GM23338 (cell line): ENCODE measurements at places on chromosomes 5 and 9. TPM values are rescaled to one million over a fixed set of nuclear protein-coding genes. Genes with fewer than 3 reads are reported as not detected.
A peak's percentile ranks its signal among the peaks of the same experiment; 100 is the strongest.

Gene PTCH1
- polyA plus RNA-seq, result 19.7 and 21.4 TPM in 2 replicates

GRCh38 chr9:100058699-100059579 is 39.9 kb downstream of the ERP44 start:
- no peak for DNase-seq

- DNase-seq, result no peak
These were observed 334.3 kb downstream of the ICE1 start for GRCh38 chr5:5756762-5757161.

- no peak for DNase-seq
These were observed 83.0 kb upstream of the RANBP6 start for GRCh38 chr9:6098431-6098830.

Gene IL3
- not detected in 2 replicates for polyA plus RNA-seq

DNA sequence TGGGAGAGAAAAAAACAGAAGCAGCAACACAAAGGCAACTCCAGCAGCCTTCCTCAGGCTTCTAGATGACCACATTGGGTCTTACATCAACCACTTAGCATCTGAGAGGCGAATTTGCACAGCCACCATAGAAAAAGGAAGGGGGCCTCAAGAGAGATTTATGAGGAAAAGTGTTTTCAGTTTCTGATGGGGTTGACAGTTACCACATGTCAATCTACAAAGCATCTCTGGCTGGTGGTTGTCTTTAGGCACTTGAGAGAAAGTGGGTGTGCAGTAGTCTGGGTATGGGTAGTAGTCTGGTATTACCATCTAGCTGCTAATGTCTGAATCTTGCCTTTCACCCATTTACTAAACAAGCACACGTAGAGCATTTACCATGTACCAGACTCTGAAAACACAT is 137.5 kb downstream of the BAAT start:
- no peak for DNase-seq

Gene INPP5E
- 5.8 TPM in 2 replicates for polyA plus RNA-seq

DNA sequence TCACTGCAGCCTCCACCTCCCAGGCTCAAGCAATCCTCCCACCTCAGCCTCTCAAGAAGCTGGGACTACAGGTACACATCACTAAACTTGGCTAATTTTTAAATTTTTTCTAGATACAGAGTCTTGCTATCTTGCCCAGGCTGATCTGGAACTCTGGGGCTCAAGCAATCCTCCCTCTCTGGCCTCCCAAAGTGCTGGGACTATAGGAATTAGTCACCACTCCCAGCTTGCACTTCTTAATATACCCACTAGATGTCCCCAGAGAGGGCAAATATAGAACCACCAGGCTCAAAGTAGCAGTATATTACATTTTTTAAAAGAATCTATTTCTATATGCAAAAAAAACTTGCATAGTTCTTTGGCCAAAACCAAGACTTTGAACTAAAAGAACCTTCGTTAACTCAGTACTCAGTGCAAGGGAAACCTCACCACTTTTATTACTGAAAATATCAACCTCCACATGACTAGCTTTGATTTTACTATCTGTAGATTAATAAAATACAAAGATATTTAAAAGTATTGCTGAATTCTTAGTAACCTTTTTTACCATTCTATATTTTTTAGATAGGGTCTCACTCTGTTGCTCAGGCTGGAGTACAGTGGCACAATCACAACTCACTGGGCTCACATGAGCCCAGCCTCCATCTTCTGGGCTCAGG is 25.8 kb upstream of the HSD17B3 start:
- peak; percentile 74 for DNase-seq

GRCh38 chr9:134210511-134210907 is 46.1 kb upstream of the RNU6ATAC start:
- DNase-seq, result no peak

GRCh38 chr9:134858051-134858841 is 22.4 kb upstream of the FCN2 start:
- no peak for DNase-seq

Gene DOK3
- 2.2 and 2.8 TPM in 2 replicates for polyA plus RNA-seq

GRCh38 chr9:82273121-82273520 is 284.5 kb downstream of the SPATA31D1 start:
- no peak for DNase-seq

Gene TAS2R1
- polyA plus RNA-seq, result 0.19 TPM in 1 of 2 replicates, not detected in the other

DNA sequence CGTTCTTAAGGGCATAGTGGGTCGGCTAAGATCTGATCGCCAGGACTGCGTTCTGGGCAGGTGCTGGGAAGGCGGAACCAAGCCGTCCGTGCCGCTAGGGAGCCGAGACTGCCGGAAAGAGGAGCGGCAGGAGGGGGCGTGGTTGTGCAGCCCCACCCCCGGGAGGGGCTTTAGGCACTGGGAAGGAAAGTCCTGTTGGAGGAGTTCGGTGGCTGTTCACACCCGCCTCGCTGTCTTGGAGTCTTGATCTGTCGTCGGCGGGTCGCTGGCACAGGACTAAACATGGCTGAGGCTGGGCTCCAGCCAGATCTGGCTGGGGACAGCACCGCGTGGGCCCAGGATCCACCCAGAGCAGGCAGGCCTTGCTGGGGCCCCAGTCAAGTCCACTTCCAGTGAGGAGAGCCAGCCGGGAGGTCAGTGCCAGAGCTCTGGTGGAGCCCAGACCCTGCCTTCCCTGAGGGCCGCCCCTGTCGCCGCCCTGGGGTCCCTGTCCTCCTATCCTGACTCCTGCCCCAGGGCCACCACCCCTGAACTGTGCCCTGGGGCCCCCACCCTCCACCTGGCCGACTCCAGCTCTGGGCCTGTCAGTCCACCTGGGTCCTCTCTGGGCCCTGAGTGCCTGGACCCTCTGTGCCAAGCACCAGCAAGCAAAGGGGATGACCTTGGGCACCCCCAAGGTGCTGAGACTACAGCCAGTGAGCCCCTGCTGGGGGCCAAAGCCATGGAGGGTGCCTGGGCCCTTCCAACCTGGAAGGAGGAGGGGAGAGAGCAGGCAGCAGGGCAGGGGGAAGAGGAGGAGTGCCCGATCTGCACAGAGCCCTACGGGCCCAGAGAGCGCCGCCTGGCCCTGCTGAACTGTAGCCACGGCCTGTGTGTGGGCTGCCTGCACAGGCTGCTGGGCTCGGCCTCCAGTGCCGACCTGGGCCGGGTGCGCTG is 4.5 kb downstream of the RNF208 start:
- peak; percentile 89 for DNase-seq

Gene ARHGEF39
- polyA plus RNA-seq, result 25.2 and 31.0 TPM in 2 replicates

- DNase-seq, result no peak
These were observed 26.9 kb downstream of the GOLM1 start for GRCh38 chr9:86072394-86072877.

Gene LRRC26
- polyA plus RNA-seq, result 3.0 and 4.3 TPM in 2 replicates

GRCh38 chr9:116504893-116505480 is 182.1 kb upstream of the TRIM32 start:
- no peak for DNase-seq

DNA sequence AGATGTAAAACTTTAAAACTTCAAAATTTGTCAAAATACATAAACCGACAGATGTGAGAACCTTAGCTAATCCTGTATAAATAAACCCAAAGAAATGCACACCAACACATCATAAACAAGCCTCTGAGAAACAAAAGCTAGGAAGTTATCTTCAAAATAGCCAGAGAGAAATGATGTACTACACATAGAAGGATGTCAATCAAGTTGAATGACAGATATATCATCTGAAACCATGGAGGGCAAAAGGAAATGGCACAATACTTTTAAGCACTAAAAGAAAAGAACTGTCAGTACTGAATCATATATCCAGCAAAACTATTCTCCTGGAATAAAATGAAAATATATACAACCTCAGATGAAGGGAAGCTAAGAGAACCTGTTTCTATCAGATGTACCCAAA is 595.1 kb upstream of the PTGER4 start:
- DNase-seq, result no peak

GRCh38 chr5:3353561-3353960 is 242.1 kb upstream of the IRX1 start:
- no peak for DNase-seq

DNA sequence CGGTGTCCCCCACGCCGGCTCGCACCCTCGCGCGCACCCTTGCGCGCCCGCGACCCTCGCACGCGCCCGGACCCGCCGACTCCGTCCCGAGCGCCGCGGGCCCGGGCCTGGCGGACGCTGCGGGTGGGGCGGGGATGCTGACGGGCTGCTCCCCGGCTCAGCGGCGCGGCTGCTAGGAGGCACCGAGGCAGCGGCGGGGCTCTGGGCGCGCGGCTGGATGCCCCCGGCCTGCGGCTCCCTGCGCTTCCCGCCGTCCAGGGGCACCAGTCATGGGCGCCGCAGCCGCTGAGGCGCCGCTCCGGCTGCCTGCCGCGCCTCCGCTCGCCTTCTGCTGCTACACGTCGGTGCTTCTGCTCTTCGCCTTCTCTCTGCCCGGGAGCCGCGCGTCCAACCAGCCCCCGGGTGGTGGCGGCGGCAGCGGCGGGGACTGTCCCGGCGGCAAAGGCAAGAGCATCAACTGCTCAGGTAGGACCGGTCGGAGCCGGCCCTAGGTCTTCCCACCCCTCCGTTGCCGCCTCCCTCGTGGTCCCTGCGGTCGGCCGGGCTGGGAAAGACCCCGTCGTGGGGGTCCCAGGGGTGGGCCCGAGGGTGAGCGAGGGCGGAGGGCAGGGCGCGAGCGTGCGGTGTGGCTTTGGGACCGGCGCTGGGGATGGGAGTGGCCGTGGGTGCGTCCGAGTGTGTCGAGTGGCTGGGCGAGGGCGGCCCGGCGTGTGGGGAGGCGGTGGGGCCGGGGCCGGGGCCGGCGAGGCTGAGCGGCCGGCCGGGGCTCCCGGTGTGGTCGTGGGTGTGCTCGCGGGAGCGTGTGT is 530 bp downstream of the TMEFF1 start:
- peak; percentile 57 for DNase-seq

- no peak for DNase-seq
These were observed 45.5 kb upstream of the IFNE start for GRCh38 chr9:21527579-21527978.

DNA sequence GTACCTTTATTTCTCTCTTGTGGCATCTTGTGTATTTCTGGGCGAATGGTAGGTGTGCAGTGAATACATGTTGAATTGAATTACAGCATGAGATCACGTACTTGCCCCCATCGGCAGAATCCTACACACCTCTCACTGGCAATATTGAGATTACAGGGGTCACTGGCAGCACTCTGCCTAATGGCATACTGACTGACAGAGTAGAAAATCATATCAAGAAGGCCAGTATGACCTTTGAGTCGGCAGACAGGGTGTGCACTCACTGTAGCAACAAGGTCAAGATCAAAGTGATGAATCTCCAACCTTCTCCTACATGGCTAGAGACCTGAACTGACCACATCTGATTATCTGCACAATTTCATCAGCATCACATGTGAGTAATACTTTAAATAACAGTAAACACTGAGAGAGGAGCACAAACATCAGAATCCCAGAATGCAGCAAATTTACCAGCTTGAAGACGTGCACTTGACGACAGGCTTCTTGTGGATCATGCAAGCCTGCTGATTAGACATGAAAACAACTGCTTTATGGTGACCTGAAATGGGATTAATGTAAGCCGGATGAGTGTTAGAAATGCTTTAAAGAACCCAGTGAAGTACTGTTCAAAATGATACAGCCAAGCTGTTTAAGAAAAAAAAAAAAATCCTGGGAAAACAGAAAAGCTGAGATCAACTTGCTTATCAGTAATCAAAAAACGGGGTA is 267.1 kb upstream of the EFNA5 start:
- DNase-seq, result no peak

Gene QRFP
- not detected in 2 replicates for polyA plus RNA-seq
